SK-N-SH (cell line): ENCODE measurements at places on chromosomes 1 and 21.

DNA sequence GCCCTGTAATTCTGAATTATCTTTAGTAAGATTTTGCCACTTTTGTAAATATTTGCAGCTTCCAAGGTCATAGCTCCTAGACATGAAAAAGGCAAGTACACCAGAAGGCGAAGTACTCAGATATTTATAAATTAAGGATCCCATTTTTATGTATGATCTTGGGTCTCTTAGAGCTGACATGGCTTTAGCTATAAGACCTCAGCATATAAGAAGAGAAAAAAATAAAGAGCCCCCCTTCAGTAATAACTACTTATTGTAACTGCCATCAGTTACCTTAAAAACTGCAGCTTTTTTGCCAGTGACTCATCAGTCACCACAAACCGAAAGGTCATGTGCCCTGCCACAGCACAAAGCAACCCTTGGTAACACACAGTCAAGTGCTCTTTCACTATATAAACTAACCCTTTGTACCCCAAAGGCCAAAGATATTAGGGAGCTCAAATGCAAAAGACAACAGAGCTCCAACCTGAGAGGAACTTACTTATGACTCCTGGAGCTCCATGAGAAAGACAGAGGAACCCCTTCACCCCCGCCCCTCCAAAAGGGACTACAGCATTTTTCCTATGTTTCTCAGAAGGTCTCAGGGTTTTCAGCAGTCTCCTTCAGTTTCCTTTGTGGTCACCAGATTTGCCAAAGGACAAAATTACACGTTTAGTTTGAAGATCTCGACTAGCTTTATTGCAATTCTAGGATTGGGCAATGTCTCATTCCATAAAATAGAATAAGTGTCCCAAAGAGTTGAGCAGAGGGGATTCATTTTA lies 219.8 kb upstream of the DUSP10 start:
- no peak for DNase-seq

DNA sequence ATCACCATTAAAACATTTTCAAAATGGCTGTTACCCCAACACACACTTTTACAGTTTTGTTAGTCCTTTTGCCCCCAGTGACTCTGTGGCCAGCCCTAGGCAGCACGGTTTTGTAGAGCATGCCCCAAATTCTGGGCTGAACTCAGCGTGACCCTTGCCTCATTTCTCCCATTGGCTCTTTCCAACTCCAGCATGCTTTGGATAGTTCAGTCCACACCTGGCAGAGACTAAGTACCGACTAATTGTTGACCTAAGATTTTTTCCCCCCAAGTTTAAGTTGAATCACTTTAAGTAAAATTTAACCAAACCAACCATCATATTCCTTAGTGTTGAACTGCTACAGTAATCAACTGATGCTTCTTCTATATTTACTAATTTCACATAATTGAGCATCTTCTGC lies 62.4 kb upstream of the LRRC8B start:
- DNase-seq: no peak

GRCh38 chr1:3727042-3727824 lies 25.0 kb upstream of the CCDC27 start:
- peak; percentile 78 for DNase-seq

DNA sequence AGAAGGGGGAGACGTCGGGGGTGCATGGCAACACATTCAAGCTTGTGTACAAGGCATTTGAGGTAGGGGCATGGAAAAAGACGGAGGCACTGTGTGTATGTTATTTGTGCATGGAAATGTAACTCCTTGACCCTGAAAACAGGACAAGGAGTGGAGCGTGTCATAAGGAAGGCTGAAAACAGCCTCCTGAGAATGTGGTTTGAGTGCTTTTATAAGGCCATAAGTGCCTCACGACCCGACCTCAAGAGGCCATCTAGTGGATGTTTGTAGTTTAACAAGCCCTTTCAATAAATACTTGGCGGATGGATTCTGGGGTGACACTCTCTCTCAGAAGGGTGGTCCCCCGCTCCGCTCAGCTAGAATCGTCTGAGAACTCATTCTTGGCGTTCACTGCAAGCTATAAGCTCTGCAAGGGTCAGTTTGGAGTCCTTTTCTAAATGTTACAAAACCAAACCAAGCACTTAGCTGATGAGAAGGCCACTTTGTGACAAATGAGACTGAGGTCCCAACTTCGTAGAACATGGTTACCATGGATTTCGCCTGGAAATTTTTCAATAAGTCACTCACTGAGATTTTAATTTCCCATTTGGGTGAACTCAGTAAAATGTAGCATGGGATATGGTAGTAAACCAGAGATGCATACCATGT lies 38.8 kb upstream of the CLCA4 start:
- DNase-seq: no peak

GRCh38 chr1:196960854-196961253 lies 16.5 kb upstream of the CFHR5 start:
- DNase-seq: no peak

- no peak for DNase-seq
These were observed 18.5 kb downstream of the SELL start for GRCh38 chr1:169692756-169693460.

GRCh38 chr1:232425421-232425820 lies 204.5 kb downstream of the SIPA1L2 start:
- DNase-seq: no peak

- no peak for DNase-seq
These were observed 64.3 kb upstream of the ZNF326 start for GRCh38 chr1:89930579-89930978.

GRCh38 chr1:93720956-93721626 lies 39.5 kb upstream of the BCAR3 start:
- no peak for DNase-seq

DNA sequence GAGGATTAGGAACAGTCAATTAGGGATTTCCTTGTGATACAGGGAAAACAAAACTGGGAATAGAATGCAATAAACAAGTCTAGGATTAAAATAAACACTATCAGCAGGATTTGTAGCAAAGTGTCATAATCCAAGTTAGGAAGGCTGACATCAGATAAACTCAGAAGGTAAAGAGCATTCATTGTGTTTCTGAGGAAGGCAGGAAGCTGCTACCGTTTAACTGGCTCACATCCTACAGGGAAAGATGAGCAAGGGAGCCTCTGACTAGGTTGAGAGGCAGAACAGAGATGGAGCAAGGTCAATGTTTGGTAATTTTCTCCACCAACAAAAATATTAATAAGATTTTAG lies 124.7 kb downstream of the POU2F1 start:
- no peak for DNase-seq

- peak; percentile 95 for DNase-seq
These were observed 1.4 kb upstream of the C1QC start for GRCh38 chr1:22641906-22642636.

DNA sequence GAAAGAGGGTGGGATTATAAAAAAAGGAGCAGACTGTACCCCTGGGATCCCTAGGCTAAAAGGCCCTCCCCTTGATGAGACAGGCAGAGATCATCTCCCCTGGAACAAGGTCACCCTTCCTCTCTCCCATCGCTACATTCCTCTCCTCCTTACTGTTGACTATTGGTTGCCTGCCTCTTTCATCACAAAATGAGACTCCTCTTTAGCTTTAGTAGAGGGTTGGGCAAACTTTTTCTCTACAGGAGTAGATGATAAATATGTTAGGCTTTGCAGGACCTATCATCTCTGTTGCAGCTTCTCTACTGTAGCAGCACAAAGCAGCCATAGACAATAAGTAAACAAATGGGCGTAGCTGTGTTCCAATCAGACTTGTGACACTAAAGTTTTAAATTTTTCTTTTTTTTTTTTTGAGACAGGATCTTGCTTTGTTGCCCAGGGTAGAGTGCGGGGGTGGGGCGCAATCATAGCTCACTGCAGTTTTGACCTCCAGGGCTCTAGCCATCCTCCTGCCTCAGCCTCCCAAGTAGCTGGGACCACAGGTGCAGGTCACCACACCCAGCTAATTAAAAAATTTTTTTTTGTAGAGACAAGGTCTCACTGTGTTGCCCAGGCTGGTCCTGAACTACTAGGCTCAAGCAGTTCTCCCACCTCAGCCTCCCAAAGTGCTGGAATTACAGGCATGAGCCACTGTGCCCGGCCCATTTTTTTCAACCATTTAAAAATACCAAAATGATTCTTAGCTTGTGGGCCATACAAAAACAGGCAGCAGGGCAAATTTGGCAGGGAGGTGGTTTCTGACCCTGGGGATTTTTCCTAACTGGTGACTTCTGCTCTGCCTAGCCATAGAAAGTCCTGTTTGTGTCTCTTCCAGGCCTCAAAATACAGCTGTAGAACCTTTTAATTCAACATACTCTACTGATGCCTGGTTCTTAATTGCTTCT lies 15.1 kb downstream of the MCL1 start:
- no peak for DNase-seq

DNA sequence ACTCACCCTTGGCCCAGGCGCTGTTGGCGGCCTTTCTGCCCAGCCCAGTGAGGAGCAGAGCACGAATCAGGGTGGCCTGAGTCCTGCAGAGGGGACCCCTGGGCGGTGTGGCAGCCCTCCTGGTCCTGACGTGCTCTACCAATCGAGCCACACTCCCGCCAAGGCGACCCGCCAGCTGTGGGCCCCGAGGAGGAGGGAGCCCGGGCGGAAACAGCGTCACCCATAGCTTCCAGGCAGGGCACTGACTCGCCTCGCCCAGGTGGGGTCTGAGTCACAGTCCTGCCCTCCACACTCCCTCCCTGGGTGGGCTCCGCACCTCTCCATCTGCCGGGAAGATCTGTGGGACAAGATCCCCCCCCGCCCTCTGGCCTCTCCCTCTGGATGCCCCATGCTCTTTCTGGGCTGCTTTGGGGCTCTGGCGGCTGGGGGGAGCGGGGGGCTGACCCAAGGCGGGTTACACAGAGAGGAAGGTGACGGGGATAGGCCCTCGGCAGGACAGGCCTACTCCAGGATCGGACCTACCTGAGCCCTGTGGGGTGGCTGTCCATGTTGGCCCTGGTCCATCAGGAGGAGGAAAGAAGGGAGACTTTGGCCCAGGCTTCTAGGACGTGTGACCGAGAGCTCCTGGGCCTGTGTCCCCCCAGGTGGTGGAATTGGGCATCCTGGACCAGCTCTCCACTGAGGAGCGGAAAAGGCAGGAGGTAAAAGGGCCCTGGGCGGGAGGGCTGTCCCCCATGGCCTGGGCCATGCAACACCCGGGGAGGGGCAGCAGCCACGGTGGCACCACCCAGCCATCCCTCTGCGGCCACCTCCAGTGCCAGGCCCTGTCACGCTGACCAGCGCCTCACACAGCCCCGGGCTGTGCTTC lies 14.0 kb downstream of the ARHGEF16 start:
- DNase-seq: no peak

GRCh38 chr1:197199923-197200271 lies 53.4 kb upstream of the ASPM start:
- no peak for DNase-seq

DNA sequence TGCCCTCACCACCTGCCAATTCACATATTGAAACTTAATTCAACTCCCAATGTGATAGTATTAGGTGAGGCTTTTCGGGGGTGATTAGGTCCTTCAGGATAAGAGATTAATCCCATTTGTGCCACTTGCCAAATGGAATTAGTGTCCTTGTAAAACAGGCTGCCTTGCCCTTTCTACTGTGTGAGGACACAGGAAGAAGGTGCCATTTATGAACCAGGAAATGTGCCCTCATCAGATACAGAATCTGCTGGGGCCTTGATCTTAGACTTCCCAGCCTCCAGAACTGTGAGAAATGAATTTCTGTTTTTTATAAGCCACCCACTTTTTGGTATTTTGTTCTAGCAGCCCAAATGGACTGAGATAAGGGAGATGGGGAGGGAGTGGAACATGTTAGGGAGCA lies 39.1 kb upstream of the AGL start:
- DNase-seq: no peak

DNA sequence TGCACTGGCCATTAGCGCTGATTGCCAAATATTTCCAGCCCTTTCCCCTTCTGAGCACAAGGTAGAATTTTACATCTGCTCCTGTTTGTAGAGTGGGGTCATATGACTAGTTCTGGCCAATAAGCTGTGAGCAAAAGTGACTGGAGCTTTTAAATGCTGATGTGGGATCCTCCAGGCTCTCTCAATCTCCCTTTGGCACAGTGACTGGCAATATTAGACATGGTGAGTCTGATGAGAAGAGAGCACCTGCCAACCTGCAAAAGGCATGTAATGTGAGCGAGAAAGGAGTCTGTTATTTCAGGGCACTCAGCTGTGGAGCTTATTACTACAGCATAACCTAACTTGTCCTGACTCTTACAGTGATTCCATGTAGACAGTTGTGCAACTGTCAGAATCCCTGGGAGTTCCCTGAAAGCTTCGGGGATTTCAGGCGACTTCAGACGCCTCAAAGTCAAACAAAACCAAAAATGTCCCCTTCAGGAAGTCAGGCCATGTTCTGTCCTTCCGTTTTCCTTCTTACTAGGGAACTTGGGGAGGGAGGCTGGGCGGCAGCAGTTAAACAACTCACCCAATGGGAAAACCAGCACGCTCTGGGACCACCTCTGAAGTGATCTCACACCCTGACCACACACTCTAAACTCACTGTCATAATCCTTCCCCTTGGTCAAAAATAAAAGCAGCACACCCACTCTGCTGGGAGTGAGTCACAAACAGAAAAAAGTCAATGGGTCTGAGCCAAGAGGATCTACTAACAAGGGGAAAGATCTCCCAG lies 3.6 kb upstream of the RASSF5 start:
- DNase-seq: no peak

DNA sequence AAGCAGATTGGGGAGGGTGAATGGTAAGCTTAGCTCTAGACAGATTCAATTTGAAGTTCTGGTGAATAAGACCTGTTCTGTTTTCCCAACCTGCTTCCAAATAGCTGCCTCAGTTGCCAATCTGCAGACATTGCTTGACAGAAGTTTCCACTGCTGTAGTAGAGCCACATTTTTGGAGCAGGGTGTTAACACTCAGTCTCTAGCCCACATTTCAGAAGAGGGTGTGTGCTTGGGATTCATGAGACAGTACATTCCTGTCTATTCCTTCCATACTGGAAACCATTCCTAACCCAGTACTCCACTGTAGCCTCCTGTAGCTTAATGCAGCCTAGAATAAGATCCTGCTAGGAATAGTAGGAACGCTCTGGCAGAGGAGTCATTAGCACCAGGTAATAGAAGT lies 450.5 kb downstream of the NUF2 start:
- DNase-seq: no peak
